ENCODE measurements at places on chromosomes 4 and X.

DNA sequence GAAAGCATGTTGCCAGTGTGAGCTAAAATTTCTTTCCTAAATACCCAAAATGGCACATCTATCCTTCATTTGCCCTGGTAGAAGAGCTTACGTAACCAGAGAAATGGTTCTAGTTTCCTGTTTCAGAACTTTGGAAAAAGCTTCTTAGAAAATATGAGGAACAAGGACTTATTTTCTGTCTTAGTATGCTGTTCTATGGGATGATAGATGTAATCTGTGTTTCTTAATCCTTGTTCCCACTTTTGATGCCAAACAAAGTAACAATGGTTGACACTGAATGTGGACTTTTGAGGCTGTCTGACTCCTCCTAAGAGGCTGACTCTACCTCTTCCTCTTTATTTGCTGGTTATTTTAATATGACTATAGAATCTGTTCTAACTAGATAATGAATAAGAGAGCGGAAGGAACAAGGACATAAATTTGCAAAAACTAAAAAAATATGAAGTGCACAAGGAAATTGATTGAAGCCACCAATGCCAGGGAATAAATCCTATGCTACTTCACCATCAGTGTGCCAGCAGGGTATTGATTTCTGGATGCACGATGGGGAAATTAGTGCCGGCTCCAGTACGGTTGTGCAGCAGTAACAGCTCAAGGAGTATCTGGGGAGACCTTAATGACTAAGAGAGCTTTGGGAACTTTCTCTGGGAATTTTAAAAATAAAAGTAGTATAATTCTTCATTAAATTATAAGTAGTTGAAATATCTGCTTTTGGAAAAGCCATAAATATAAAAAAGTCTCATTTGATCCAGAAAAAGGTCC, 39.4 kb upstream of the TET2 start:
- DNase-seq = no peak

- DNase-seq = no peak
Observed at GRCh38 chr4:178448372-178449035, 1006.3 kb upstream of the AGA start.

DNA sequence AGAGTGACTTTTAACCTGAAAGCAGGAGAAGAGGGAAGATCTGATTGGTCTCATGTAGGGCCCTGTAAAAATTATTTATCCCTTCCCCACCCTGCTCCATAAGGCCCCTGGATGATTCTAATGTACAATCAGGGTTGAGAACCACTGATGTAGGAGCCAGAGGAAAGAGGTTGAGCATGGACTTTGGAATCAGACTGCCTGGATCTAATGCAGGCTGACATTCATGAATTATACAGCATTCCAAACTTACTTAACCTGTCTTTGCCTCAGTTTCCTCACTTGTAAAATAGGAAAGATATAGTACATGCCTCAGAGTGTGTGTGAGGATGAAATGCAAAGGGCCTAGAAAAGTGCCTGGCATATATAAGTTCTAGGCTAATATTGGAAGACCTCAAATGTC, 47.0 kb downstream of the STX18 start:
- no peak for DNase-seq

- DNase-seq = no peak
Observed at GRCh38 chr4:159206427-159206871, 103.6 kb downstream of the RAPGEF2 start.

DNA sequence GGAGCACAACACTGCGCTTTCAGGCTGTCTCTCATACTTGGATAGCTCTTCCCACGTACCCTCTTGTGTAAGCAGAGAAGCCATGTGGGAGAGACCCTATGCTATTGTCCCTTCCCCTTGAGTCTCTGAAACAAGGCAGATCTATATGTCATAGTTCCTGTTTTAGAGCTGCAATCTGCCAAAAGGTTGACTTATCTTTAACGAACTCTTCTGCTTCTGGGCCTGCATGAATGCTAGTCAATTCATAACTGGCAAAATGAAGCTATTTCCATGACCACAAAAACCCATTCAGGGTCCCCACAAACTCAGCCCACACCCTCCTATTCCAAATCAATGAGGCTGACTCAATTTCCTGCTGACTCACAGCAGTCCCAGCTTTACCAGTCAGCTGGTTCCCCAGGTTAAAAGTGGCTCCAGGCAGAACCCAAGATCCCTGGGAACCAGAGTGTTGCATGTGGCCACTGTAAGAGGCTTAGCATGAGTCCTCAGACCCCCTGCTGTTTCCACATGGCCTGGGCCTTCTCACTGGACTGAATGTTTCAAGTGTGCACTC, 25.3 kb upstream of the SOD3 start:
- peak; percentile 28 for DNase-seq

DNA sequence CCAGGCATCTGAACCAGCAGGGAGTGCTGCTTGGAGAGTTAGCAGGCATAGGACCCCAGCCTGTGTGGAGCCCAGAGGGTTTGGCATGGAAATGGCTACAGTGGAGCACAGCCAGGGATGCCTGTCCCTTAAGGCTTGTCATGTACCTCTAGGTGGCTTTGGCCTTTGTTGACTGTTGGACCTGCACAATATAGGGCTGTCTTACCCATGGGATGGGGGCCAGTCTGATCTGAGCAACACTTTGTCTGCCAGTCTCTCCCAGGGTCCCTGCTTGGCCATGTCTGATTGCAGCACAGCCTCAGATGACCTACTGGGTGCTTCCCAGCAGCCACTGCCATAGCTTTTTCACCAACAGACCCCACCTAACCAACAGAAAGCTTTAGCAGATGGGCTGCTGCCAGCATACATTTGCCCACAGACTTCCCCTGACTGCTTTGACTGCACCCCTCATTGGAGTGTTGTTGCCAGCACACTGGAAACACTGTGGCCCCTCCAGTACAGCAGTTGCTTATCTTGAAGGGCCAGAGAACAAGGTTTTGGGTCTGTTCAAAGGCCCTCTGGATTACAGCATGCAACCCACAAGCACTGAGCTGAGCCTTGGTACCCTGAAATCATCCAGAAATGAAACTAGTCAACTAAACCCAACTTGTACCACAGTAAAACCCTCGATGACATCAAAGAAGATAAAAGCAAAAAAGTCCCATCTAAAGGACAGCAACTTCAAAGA, 22.1 kb downstream of the ANAPC10 start:
- DNase-seq = no peak
